ENCODE measurements at places on chromosomes 12 and 14.

- no peak for DNase-seq
Observed at GRCh38 chr12:118135788-118136558, at the start of gene PEBP1. Gene PEBP1, plus strand, starts transcription at chr12:118136124. Its CDS starts 86 bp downstream, at chr12:118136210.

DNA sequence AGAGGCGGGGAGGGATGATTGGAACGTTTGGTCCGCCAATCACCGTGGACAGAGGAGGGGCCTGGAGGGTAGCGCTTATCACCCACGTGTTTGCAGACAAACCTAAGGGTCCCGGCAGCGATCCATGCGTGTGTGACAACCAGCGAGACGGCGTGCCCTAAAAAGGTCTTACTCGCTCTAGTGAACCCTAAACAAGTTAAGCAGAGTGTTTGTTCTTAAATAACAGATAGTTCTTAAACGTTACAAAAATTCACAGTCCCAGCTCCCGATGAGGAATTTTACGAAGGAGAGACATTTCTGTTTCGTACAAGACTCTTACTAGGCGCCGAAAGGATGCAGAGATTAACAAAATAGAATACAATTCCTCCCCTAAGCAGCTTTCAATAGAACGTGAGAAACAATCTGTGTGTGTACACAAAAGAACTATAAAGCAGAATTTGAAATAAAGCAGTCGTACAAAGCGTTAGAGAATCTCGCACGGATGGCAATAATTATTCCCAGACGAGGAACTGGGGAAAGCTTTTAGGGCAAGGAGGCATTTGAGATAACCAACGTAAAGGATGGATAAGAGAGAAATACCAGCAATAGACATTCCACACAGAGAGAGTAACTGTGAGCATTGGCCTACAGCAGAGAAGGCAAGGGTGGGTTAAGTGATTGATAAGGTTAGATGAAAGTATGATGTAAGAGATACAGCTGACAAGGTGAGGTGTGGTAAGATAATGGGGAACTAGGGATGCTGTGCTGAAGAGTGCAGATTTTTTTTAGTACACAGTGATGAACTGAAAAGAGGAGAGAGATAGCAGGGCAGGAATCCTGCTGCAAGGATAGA is 831 bp upstream of the RPS6KA5 start:
- DNase-seq, result no peak

DNA sequence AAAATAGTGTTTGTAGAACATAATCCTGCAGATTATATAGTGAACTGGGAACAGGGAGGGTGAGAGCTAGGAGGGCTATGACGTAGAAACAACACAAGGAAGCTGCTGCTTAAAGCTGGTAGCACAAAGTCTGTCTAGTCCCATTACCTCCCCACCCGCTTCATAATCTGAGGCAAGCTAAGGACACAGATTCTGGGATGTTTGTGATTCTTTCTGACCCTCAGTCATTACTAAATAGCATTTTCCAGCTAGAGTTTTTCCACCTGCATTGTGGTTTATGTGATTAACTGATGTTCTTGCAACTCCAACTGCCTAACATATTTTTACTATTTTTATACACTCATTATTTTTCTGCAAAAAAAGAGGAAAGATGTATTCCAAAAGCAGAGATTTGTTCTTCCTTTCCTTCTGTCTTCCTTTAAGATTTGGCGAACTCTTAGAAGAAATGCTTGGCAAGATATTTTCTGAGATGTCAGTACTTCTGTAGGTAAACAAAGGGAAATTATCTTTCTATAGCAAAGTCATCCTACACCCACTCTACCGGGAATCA is 293.2 kb upstream of the FAR2 start:
- no peak for DNase-seq

DNA sequence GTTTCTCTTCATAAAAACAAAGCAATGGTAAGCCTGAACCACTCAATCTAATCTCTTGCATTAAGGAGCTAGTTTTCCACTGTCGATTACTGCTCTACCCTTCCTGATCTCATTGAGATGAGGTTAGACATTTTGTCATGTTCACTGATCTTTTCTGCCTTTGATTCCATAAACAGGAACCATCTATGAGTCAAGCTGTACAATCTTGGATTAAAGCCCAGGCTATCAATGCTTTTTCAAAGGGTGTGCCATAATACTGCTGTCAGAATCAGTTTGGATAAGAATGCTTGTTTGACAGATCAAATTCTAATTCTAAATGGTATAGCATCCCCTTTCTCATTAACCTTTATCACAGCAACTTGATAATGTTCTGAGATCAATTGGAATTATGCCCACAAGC is 16.1 kb downstream of the GRIP1 start:
- no peak for DNase-seq

- peak; percentile 40 for DNase-seq
Observed at GRCh38 chr14:95071649-95072280, 85.6 kb downstream of the DICER1 start.

DNA sequence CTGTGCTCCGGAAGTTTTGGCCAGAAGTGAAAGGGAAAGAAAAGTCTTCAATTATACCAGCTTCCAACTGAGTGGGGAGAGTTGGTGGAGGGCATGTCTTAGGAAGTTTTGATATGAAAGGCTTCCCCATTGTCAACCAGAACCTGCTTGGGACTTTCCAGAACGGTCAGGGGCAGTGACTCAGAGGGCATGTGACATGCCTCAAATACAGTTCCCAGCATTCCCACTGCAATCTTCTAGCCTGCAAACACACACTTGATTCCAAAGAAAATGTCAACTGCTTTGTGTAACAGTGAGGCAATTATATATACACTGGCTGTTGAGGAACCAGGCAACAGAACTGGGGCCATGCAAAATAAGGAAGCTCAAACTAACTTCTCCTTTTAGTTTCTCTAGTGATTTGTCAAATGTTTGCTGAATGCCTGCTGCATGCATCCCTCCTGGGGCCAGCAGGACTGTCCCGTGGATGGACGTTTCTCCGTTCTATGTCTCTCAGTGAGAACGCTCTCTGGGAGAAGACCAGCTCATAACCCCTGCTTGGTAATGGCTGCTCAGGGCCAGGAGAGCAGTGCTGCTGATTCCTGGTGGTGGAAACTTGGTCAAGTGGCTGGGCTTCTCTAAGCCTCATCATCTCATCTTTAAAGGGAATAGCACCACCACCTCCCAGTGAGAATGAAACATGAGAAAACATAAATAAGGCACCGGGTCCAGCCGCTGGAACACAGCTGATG is 18.3 kb downstream of the SLC25A47 start:
- peak; percentile 64 for DNase-seq

GRCh38 chr12:18304609-18305008 is 43.3 kb downstream of the PIK3C2G start:
- DNase-seq, result no peak

DNA sequence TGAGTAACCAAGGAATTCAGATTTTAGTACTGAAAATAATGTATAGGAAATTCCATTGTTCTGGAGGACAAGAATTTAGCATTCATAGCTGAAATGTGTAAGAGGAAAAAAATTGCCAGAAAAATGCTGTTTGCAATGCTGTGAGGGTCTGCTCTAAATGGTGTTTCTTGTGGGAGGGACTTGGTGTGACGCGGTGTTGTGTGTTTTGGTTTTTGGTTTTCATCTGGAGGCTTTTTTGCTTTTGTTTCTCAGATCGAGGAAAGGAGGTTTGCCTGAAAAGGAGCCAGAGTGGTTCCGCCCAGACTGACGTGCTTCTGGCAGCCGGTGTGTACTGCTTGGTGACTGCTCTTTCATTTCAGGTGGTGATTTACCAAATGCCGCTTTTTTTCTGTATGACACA is 211.8 kb upstream of the HMGA2 start:
- DNase-seq, result no peak

GRCh38 chr12:43022838-43023237 is 433.3 kb upstream of the PRICKLE1 start:
- no peak for DNase-seq

GRCh38 chr12:96392397-96392796 is 7.8 kb downstream of the CDK17 start:
- DNase-seq, result no peak

DNA sequence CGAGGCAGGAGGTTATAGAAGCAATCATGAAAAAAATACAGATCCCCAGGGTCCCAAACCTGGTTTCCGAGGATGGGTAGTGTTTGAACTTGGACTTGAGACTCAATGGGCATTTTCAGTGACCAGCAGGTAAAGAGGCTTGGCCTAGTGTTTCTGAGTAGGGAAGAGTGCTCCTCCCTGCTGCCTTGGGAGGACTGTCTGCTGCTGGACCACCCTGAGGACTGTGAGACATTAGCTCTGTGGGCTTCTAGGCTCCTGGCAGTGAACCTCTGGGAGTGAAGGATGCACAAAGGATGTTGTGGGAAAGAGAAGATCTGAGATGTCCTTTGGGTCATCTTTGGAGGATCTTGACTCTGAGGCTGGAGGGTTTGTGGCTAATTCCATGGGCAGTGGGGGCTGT is 30.5 kb downstream of the ANKRD9 start:
- no peak for DNase-seq

DNA sequence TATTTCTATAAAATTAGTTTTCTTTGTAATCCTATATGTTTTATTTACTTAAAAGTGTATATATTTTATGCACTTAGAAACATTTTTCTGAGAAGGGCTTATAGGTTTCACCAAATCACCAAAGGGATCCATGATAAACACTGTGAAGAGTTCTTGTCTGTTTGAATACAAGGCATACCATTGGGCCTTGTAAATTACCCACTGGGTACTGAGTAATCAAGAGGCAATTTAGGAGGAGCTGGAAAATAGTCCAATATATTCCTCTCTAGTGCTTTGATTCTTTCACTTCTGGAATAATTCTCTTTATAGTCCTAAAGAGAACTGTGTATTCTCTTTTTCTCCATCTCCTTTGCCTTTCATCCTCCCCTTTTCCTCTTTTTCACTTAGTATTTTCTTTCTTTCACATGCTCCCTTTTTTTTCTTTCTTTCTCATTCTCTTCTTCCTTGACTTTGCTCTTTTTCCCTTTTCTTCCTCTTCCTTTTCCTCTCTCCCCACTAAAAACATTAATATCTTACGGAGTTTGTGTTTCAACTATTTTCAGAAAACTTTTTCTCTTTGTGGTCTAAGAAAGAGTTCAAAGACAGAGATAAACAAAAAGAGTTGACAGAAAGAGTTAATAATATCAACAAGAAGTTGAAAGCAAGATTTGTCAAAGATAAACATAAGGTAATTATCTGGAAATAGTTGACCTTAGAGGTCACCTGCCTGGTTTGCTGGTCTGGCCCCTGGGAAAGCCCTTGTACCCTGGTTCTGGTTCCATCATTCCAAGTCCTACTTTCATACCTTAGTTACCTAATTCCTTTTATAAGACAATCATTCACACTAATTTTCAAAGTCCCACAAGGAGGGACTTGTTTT is 435.3 kb downstream of the RAD51B start:
- DNase-seq, result no peak

GRCh38 chr12:5481645-5482044 is 49.7 kb downstream of the NTF3 start:
- no peak for DNase-seq

- DNase-seq, result no peak
Observed at GRCh38 chr12:75754698-75755097, 243.3 kb upstream of the KRR1 start.

DNA sequence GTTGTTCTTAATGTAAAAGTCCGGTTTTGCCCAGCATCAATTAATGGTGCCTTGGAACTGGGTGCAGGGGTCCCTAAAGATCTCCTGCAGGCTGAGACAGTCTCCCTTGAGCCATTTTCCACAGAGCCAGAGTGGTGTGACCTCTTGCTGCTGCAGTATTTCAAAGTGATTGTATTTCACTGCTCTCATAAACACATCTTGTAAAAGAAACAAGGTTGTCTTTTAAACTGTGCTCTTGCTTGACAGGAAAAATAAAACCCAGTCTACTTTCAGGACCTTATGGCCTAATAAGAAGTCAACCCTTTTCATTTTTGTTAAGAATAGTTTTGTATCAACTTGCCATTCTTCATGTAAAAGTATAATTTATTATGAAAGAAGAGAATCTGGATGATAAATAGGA is 44.7 kb downstream of the TMEM117 start:
- no peak for DNase-seq

- DNase-seq, result no peak
Observed at GRCh38 chr14:88986146-88986841, 161.8 kb downstream of the TTC8 start.

- DNase-seq, result no peak
Observed at GRCh38 chr14:104140463-104141331, 2.3 kb downstream of the KIF26A start.

GRCh38 chr12:112087055-112087850 is 21.3 kb downstream of the NAA25 start:
- DNase-seq, result no peak

GRCh38 chr12:24054416-24054815 is 104.9 kb upstream of the SOX5 start:
- DNase-seq, result no peak

- DNase-seq, result no peak
Observed at GRCh38 chr14:75123991-75124390, 2.9 kb downstream of the NEK9 start.

GRCh38 chr14:62943202-62943601 is 102.1 kb downstream of the KCNH5 start:
- no peak for DNase-seq

DNA sequence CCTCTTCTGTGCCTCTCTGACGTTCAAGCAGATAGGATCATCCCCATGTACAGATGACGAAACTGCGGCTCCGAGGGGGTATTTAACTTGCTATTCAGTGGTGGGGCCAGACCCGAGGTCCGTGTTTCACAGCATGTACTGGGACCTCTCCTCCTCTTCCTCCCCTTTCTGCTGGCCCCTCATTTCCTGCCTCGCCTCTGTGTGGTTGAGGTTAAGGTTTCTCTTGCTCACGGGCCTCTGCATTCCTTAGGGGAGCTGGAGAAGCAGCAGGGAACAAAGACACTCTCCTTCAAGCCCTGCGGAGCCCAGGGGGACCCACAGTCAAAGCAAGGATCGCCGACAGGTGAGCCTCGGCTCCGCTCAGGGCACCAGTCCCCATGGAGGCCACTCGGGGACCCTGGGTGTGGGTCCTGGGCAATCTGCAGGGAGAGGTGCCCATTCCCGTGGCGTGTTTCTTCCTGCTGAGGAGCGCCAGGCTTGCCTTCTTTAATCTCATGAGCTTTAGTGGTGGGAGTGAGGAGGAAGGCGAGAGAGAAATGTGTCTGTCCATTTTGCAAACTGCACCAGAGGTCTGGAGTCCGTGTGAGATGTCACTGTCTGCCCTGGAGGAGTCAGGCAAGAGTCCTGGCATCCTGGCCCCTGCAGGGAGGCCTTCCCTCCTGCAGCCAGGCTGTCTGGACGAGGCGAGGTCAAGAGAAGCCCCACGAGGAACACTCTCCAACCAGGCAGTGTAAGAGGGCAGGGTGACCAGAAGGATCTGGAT is 45.0 kb downstream of the SLC6A12 start:
- no peak for DNase-seq

DNA sequence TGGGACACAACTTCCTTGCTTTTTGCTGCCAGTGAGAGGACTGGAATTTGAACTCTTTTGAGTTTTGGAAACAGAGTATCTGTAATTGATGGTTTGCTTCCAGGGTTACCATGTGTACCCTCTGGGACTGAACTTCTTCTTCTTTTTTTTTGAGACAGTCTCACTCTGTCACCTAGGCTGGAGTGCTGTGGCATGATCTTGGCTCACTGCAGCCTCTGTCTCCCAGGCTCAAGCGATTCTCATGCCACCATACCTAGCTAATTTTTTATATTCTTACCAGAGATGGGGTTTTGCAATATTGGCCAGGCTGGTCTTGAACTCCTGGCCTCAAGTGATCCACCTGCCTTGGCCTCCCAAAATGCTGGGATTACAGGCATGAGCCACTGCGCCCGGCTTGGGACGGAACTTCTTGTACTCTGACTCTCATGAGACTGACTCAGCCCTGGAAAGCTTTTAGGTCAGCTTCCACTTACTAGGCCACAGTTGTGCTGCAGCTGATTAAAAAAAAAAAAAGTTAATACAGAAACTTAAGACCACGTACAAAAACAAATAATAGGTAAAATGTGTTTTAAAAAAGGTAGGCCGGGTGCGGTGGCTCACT is 15.8 kb downstream of the SEL1L start:
- no peak for DNase-seq

GRCh38 chr14:77007183-77007974 is 21.1 kb downstream of the IRF2BPL start:
- DNase-seq, result no peak

Measured in vagina (tissue), 2 donors.